ENCODE measurements at places on chromosomes 11 and 22. TPM values are rescaled to one million over a fixed set of nuclear protein-coding genes. Genes with fewer than 3 reads are reported as not detected.

HTR3A gene
- not detected for total RNA-seq

DNA sequence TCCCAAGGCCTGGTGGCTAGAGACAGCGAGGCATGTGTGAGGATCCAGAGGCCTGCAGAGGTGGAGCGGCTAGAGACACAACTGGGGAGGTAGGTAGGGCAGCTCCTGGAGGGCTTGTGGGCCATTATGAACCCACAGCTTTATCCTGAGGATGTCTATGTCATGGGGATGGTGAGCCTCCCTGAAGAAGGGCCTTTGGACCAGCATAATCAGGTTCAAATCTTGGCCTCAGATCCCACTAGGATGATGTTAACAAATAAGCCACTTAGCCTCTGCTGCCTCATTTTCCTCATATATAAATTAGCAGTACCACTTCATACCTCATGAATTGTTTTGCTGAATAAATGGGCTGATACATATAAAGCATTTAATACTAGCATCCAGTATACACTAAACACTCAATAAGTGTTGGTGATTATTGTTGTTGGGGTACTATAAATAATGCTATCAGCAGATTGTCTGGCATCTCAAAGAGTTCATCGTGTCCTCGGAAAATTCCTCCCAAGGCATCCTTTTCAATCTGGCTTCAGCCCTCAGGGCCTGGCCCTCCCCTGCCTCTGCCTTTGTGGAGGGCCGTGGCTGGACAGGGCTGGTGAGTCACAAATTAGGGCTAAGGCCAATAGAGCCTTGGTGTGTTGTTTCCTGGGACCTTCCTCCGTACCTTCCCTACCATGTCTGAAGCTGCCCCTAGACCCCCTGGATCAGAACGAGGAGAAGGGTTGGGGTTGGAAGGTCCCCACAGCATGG lies 30.9 kb upstream of the LRRC32 start:
- DNase-seq: no peak

- DNase-seq: no peak
Measured at GRCh38 chr11:70247042-70247709, 23.3 kb upstream of the PPFIA1 start.

DNA sequence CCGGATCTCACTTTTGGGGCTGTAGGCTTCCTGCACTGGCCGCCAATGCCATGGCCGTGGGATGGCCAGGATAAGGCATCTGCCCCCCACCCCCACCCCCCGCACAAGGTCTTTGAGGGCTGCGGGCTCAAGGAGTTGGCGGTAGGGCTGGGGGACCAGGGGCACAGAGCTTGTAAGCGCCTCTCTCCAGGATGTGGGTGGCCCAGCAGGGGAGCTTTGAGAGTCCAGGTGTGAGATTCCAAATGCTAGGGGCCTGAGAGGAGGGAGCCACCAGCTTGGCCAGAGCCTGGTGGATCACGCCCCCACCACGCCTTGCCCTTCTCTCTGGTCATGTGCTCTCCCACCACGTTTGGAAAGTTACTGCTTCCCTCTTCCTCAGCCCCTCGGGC lies 5.0 kb downstream of the CD81 start:
- no peak for DNase-seq

SOX6 gene
- not detected for total RNA-seq

GRCh38 chr22:25327018-25327755 lies 107.7 kb downstream of the CRYBB2 start:
- DNase-seq: no peak

OAF gene
- total RNA-seq: 1.7 TPM

- no peak for DNase-seq
Measured at GRCh38 chr22:28544431-28544868, 135.2 kb downstream of the TTC28 start.

HNRNPUL2 gene
- 67.9 TPM for total RNA-seq

C11orf87 gene
- total RNA-seq: not detected

OR10D3 gene
- not detected for total RNA-seq

TRIM22 gene
- 367 TPM for total RNA-seq

AQP11 gene
- total RNA-seq: not detected

- no peak for DNase-seq
Measured at GRCh38 chr22:31747441-31747840, 2.5 kb downstream of the PRR14L start.

ABCC8 gene
- not detected for total RNA-seq

DNA sequence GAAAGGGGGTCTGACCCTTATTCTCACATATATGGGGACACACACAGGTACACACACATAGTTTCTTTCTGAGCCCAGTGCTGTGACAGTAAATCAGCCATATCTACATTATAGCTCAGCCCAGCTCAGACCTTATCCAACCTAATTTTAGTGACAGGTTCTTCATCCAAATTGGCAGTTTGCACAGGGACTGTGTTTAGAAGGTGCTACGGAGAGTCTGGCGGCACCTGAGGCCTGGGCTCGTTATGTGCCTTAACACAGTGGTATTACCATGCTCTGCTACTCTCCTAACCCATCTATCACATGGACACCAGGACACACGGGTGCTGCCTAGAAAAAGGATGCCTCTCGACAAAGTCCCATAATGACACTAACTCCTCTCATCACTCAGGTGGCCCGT lies 109.3 kb downstream of the GALNT18 start:
- no peak for DNase-seq

DNA sequence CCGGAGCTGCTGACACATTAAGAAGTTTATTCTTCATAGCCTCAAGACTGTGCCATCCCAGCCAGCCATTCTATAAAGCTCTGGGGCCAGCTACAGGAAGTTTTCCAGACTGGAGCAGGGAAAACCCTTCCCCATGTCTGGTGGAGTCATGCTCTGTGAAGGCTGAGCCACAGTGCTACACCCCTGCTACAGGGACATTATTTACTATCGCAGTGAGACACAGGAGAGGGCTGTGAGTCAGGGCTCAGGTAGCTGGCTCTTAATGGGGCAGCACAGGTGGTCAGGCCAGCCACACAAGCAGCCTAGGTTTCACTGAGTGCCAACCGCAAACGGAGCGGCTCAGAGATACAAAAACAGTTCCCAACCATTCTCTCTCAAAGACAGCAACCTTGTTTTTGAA lies 12.1 kb downstream of the HPS4 start:
- DNase-seq: no peak

DNA sequence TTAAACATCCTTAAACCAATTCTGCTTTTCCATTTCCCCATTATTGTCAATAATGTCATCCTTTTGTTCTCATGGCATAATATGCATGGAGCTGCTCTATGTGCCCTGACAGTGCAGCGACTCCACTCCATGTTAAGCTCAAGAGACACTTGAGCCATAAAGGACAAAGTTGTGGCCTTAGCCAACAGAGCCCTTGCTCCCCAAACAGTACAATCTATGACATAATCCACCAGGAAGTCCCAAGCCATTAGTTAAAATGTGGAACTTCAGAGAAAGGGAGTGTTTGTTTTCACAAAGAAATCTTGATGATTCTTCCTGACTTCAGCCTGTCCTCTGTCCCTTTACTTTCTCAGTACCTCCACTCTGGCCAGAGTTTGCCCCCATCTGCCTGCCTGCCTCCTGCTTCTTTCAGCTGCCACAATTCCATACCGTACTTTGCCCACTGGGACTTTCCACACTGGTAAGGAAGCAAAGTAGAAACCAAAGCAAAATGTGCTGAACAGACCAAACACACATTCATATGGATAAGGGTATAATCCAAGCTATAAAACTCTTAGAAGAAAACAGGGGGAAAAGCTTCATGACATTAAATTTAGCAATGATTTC lies 46.3 kb upstream of the ZC3H12C start:
- DNase-seq: no peak

MRGPRX3 gene
- total RNA-seq: not detected

DNA sequence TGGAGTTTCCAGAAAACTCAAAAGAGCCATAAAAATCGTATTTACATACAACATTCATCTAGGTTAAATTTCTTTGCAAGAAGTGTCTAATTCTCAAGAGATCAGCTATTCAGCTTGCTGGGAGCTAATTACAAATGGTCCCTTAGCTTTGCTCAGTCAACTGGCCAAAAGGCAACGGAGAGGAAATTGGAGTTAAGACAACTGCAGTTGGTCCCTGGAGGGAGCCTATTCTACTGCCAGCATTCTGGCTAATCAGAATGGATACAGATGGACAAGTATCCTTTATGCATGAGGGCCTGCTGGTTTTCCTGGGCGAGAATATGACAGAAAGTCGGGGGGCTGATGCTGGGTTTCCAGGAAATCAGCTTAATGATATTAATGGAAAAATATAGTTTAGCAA lies 45.5 kb downstream of the KCNJ1 start:
- DNase-seq: no peak

DNA sequence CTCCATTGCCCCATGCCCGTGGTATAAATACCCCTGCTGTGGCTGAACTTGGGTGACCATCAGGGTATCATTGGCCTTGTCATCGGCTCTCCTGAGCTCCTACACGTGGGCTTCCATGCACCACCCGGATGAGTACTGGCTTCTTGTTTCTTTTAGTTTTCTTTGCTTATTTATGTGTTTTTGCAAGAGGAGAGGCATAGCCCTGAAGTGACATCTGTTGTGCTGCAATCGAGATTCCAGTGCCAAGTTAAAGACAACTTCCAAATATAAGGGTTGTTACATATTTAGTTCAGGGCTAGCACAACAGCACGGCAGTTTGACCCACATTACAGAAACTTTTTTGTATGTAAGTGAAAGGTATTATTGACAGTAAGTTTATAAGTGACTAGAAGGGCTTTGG lies 1087.1 kb downstream of the TBC1D22A start:
- no peak for DNase-seq

CNGA4 gene
- total RNA-seq: not detected

ISX gene
- not detected for total RNA-seq

UNC93B1 gene
- 34.3 TPM for total RNA-seq

ELMOD1 gene
- not detected for total RNA-seq

KCNQ1 gene
- 20.4 TPM for total RNA-seq

- no peak for DNase-seq
Measured at GRCh38 chr11:27179334-27179733, 138.7 kb downstream of the BBOX1 start.

GRCh38 chr11:61922539-61922938 lies 5.2 kb upstream of the RAB3IL1 start:
- DNase-seq: no peak

RHOD gene
- 0.35 TPM for total RNA-seq

- DNase-seq: no peak
Measured at GRCh38 chr11:129790106-129790505, 25.5 kb upstream of the TMEM45B start.

DNA sequence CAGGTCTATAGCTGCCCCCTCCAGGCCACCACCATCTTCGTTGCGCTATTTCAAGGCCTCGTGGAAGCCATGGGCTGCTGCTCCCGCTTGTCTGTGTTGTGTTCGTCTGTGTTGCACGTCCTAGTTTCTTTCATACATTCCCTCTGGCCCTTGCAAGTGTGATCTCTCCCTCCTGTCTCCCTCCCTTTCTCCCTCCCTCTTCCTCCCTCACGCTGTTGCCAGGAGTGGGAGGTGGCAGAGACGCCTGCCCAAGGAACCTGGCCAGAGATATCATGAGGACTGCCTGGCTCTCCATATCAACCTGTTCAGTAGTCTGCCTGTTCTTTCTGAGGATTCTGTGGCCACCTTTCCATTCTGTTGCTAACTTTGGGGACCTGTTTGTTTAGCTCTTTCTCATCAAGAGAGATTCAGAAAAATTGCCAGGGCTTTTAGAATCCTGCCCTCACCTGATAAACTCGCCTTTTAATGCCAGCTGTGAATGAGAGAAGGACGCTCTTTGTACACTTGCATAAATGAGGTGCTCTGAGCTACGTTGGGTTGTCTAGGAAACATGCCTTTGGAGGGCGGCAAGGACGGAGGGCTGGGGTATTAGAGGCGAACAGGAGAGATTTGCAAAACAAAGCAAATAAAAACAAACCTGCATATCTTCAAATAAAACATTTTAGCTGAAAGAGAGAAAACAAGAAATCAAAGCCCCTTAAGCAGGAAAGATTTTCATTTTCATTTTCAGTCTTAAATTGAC lies 185.2 kb downstream of the TBC1D22A start:
- DNase-seq: no peak

DNA sequence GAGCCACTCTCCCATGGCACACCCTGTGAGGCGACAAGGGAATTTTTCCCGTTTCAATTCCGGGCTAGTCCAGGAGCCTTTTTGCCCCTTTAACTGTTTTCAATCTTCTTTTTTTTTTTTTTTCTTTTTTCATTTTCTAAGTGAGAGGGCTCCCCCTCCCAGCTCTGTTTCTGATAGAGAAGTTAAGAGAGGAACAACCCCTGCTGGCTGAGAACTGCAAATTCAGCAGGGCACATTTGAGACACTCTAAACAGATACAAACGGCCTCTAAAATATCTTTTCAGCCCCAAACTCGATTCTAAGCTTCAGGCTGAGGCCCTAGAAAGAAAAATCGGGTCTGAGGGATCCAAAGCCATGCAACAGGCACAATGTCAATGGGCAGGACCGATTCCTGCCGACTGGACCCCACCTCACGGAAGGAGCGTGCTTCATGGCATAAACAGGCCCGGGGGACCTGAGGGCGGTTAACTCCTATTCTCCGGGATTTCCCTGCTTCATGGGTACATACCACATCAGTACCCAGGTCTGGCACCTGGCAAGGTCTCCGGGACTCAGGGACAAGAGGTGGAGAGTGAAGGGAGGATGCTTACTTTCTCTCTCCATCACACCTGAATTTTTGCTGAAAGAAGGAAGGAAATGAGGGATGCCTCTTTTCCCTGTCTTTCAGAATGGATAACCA lies 627.5 kb downstream of the BUD13 start:
- DNase-seq: no peak

DNA sequence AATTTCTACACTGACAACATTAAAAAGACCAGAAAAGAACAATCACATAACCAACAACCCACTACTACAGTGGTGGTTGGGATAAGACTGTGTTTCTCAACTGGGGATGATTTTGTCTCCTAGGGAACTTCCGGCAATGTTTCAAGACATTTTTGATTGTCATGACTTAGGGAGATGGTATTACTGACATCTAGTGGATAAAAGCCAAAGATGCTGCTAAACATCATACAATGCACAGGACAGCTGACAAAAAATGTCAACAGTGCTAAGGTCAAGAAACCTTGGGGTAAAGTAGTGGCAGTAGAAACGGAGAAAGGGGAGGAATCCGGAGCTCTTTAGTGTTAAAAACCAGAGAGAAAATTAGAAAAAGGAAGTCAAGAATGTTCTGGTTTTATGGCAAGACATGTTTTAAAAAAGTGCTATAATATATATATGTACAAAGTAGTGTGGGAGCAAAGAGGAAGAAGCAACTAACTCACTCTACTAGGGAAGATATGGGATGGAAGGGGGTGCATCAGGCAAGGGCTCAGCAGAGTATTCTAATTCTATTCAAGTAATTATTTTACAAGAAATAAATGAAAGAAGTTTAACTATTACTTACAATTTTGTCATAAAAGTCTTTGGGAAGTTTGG lies 37.2 kb downstream of the CKAP5 start:
- peak; percentile 6 for DNase-seq

DNA sequence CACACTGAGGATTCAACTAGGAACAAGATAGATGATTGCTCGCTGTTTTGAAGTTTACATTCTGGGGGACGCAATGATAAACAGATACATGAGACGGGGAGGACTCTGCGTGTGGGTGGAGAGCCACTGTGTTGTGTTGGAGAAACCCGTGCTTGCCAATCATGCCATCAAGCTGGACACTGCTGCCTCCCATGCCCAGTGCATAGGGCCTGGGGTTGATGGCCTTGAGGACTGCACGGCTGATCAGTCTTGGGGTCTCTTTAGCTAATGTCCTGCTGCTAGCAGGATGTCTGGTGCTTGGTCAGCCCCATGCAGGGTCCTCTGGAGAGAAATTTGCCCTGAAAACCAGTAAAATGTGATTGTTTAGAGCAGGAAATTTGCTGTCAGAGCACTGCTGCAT lies 221.2 kb upstream of the B3GAT1 start:
- DNase-seq: no peak

GRCh38 chr11:33842236-33842915 lies 49.5 kb downstream of the LMO2 start:
- no peak for DNase-seq
